MV-4-11 (cell line): ENCODE measurements at places on chromosomes 7 and 10.

- DNase-seq = no peak
Observed at GRCh38 chr10:49160814-49161213, 27.0 kb upstream of the FAM170B start.

DNA sequence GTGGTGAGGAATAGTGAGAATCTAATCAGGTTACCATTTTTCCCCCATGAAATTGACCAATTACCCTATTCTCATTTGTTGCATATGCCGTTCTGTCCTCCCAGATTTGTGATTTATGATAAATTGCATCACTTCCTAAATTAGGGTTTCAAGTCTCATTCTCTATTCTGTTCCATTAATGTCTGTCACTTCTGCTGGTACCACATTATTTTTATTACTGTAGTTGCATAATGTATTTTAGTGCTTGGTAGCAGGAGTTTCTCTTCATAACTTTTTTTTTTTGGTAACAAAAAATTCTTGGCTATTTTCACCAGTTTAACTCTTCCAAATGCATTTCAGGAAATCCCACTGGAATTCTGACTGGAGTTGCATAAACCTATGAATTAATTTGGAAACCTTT, 44.0 kb upstream of the FAM133B start:
- peak; percentile 95 for DNase-seq

DNA sequence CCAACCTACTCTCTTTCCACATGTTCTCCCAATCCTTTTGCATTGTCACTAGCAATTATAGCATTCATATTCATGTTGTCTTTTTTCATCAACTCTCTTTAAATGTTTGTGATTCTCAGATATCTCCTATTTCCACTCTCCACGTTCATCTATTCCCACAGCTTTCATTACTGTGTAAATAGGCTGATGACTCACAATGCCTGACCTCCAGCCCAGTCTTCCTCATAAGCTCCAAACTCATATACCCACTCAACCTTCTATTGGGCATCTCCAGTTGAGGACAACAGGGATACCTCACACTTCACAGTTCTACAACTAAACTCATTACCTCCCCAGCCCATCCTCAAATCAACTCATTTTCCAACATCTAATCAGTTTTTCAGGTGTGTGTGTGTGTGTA, 194.1 kb downstream of the DGKI start:
- no peak for DNase-seq

GRCh38 chr7:134694767-134695166, 48.1 kb downstream of the BPGM start:
- DNase-seq = no peak

GRCh38 chr7:151687523-151688235, 168.0 kb upstream of the RHEB start:
- no peak for DNase-seq

- no peak for DNase-seq
Observed at GRCh38 chr7:27221201-27221797, 21.3 kb upstream of the EVX1 start.
